CD4-positive, alpha-beta T cell treated with Interferon alpha-2 for 1 hour (primary cell): ENCODE measurements at places on chromosomes 11 and 22.
A peak's percentile ranks its signal among the peaks of the same experiment; 100 is the strongest.

GRCh38 chr11:34899633-34900016 lies 16.6 kb downstream of the APIP start:
- DNase-seq: no peak

DNA sequence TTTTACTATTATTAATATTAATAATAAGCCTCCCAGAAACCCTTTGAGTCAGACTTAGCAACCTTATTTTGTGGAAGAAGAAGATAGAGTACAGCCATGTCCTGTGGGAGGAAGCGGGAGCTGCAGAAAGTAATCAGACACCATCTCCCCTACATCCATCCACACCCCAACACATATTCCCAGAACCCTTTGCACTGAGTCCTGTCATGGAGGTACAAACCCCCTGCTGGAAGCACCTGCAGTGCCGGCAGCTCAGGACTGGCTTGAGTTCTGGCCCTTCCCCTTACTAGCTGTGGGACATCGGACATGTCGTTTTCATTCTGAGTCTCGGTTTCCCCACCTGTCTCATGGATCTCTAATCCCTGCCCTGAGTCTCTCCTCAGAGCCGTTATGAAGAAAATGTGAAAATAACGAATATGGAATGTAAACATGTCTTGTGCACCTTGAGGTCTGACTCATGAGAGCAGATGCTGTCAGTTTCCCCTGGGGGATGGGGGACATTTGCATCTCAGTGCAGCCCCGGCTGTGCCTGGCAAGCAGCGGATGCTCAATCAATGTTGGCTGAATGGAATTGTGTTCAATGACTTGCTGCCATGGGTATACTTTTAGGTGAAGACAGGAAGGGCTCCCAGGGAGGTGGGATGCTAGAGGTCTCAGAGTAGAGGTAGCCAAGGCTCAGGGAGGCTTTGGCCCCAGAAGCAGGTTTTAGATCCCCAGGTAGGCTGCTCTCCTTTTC lies 45.4 kb downstream of the TP53I11 start:
- no peak for DNase-seq

- no peak for DNase-seq
Observed at GRCh38 chr11:97158243-97158642, 768.4 kb downstream of the JRKL start.

- DNase-seq: no peak
Observed at GRCh38 chr11:128053981-128054931, 533.1 kb downstream of the ETS1 start.

GRCh38 chr11:17423533-17424310 lies 35.3 kb upstream of the KCNJ11 start:
- no peak for DNase-seq

DNA sequence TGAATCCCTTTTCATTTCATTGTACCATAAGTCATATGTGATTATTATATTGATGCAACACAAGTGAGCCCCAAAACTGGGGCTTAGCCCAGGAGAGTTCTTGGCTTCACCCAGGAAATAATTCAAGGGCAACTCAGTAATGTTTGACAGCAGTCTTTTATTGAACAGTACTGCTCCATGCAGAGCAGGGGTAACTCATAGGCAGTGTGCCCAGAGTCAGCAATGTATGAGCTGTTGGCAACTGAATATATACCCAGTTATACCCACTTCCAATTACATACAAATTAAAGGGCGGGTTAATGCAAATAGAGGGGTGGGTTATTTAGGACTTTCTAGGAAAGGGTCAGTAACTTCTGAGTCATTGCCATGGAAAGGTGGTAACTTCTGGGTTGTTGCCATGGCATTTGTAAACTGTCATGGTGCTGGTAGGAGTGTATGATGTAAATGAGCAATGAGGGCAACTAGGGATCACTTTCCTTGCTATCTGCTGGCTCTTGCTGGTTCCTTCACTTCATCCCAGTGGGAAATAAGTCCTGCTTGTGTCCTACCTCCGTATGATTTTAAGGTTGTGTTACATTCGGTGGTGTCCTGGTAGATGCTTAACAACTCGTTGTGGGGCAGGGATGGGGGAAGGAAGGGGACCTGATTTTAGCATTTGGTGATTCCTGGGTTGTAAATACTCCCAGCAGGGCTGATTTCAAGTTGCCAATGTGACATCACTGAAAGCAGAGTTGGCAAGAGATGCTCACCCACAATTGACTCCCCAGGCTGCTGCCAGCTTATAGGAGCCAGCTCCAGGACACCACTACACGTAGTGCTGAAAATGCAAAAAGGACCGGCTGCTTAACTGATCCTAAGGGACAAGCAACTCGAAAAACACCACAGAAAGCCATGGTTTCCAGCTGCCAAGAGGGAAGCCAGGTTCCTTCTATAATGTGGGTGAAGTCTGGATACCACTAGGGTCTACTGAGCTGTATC lies 70.1 kb downstream of the SYT9 start:
- no peak for DNase-seq

DNA sequence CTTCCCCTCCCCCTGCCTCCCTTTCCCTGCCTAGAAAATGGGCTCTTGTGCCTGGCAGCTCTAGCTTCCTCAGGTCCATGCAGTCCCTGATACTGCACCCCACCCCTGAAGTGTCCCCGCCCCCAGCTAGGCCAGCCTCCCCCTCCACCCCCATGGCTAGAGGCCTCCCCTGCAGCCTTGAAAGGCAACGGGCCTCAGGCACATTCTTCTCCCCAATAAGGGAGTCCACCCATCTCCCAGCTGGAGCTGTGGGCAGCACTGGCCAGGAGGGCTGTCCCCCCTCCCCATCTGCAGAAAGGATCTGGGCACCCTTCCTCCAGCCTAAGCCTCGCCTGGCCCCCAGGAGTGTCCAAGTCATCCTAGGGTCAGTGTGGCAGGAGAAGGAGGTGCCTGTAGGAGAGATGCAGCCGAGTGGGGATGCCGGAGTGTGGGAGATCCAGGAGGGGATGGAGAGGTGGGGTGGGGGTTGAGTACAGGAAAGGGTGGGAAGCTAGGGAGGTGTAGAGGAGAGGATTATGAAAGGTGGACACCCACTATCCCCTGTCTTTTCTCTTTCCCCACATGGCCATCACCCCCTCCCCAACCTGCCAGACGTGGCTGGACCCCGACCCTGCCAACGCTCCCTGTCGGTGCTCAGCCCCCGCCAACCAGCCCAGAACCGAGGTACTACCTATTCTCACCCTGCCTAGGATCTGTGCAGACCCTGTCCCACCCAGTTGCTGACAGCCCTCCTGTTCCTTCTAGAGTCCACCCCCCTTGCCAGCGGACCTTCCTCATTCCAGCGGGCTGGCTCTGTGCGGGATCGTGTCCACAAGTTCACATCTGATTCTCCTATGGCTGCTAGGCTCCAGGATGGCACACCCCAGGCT lies 9.3 kb downstream of the SMTN start:
- DNase-seq: no peak

- DNase-seq: no peak
Observed at GRCh38 chr11:37450613-37451012, 852.6 kb upstream of the RAG2 start.

- DNase-seq: no peak
Observed at GRCh38 chr22:31125521-31126117, 2.9 kb downstream of the INPP5J start.

DNA sequence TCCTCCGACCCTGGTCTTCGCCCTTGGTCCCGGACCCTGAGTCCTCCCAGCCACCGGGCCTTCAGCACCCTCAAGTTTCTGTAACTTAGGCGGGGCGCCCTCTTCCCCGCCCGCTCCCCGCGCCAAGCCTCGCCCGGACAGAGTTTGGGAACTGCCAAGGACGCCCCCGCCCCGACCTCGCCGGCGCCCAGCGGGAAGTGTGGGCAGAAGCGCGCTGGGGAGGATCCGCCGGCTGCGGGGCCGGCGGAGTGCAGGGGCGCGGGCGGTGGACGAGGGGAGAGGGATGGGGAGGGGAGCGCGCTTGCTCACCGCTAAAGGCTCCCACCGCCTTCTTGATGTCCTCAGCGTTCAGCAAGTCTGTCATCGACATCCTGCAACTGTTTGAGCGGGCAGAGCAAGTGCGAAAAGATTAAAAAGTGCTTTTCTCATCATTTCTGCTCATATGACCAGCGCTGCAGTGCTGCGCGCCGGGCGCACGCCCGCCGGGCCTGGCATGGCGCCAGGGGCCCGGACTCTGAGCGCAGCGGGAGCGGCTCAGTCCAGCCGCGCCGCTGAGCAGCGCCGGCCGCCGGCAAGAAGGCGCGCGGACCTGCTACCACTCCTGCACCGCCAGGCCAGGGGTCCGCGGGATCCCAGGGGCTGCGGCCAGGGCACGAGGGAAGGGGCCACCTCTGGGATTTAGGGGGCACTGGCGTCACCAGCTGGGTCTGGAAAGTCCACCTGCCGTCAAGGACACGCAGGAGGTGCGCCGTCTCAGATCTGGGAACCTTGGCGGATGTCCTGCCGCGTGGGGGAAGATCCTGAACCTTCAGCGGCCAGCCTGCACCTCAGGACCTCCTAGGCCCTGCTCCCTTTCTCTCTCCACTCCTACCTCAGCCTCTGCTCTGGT lies at the start of gene PVALB:
Gene PVALB, minus strand, starts transcription at position 400 of the 889 bp plus-strand sequence. Its CDS starts 30 bp downstream, at position 370.
- DNase-seq: no peak

- peak; percentile 35 for DNase-seq
Observed at GRCh38 chr11:64760759-64761420, 1.1 kb upstream of the PYGM start.

GRCh38 chr22:41127451-41127850 lies 35.1 kb downstream of the EP300 start:
- DNase-seq: no peak

DNA sequence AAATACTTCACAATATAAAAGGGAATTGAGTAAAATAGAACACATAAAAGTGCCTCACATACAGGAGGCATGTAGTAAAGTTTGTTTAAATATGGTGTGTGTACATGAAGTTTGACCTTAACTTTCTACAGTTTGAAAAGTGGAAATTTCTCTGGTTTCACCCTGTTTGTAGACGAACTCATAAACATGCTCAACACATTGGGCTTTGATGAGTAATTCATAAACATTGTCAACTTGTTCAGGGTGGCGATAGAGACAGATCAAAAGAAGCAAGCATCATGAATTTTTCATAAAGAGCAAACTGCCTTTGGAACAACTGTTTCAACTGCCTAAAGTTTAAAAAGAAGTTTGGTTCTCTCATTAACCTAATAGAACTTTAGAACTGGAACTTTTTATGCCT lies 9.1 kb downstream of the SLN start:
- no peak for DNase-seq

DNA sequence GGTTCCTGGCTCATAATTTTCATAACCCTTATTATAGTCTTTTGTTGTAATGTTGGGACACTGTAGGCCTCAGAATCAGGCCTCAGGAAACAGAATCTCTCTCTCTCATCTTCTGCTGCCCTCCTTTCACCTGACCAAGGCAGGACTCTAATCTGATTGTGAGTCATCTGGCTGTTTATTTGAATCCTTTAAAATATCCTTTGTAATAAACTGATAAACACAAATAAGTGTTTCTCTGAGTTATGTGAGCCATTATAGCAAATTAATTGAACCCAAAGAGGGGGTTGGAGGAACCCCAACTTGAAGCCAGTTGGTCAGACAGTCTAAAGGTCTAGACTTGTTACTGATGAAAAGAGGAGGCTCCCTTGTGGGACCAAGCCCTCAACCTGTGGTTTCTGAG lies 30.6 kb downstream of the ACER3 start:
- DNase-seq: no peak

DNA sequence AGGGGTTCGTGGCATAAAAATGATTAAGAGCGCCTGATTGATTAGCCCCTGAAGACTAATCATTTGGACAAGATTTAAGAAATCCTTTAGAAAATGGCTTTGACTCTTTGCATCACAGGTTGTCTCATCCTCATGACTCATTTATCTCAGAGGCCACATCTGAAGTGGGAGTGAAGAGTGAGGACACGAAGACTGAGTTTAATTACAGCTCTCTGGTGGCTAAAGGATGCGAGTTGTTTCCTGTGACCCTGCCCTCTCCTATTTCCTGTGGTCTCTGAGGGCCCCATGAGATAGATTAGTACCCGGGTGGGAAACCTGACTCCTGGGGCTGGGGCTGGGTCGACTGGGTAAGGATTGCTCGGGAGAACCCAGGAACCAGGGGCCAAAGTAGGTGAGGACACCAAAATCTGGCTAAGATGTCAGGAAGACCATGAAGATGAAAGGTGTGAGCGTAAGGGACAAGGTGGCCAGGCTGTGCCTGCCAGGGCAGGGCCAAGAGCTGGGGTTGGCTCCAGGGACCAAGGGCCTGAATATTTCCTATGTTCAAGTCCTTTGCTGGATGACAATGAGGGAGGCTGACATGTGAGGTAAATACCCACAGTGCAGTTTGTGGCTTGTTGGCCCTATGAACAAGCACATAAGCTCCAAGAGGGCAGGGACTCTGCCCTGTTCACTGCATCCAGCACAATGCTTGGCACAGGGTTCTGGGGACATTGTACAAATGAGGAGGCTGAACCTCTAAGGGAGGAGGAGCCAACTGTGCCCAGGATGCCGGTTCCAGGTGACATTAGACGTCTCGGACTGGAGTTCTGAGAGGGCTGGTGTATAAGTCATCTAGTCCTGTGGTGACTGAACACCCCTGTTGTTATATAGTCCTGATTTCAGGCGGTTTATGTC lies 3.6 kb downstream of the OTOG start:
- no peak for DNase-seq

DNA sequence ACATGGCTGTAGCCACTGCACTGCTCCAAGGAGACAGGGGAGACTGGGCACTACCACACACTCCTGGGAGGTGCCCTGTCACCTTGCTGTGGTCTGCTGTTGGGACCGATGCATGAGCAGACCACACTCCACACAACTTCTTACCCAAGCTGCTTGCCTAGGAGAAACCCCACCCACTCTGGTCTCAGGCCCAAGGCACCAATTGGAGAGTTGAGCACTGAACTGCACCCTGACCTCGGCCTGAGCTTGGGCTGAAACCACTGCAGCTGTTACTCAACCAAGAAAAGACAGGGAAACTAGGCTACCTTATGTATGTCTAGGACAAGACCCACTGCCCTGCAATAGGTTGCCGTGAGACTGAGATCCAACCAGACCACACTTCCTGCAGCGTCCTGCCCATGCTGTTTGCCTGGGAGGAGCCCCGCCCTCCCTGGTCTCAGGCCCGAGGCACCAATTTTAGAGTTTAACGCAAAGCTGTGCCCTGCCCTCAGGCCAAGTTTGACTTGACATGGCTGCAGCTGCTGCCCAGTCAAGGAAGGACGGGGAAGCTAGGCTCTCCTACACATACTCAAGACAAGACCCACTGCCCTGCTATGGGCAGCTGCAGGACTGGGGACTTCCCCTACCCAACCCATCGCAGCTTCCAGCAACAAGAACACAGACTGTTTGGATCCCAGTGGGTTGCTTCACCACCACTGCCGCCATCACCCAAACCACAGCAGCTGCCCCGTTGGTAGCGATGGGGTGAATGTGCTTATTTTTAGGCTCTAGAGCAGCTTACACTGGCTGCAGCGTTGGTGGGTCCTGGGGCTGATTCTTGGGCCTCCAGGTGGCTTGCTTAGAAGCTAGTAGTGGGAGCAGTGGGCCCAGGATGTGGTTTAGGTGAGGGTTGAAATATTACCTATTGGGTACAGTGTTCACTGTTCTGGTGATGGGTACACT lies 66.8 kb downstream of the BRD1 start:
- DNase-seq: no peak

GRCh38 chr11:77191823-77192495 lies 63.9 kb downstream of the MYO7A start:
- peak; percentile 48 for DNase-seq

DNA sequence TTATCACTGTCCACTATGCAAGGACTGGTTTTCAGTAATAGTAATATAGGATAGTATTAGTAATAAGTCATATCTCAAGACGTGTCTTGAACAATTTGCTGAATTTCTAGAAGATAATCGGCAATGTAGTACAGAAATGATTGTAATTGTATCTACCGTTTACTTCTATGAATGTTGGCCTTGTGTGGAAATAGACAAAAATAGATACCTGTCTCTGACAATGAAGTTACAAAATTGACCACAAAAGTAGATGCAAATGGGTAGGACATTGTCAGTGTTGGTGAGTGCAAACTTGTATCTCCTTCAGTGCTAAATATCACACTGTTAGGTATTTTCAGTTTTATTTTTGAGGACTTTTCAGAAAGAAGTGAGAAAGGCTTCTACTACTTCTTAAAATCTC lies 43.1 kb downstream of the SVIP start:
- no peak for DNase-seq
